ENCODE measurements at places on chromosomes 11 and 22. TPM values are rescaled to one million over a fixed set of nuclear protein-coding genes. Genes with fewer than 3 reads are reported as not detected.

The XKR3 gene
- not detected for total RNA-seq

The KIRREL3 gene
- total RNA-seq: 2.2 TPM

The SLCO2B1 gene
- 2.3 TPM for total RNA-seq

The PATE4 gene
- not detected for total RNA-seq

The OR4C45 gene
- not detected for total RNA-seq

The SLC25A45 gene
- total RNA-seq: 0.98 TPM

The LRRC74B gene
- not detected for total RNA-seq

The C22orf39 gene
- total RNA-seq: 41.6 TPM

The DRD4 gene
- total RNA-seq: not detected

The KBTBD3 gene
- total RNA-seq: 2.0 TPM

The GLYAT gene
- total RNA-seq: not detected

The DMC1 gene
- total RNA-seq: 0.98 TPM

The TIGD3 gene
- total RNA-seq: 0.25 TPM

The SCGB1D2 gene
- total RNA-seq: not detected

The OR4C13 gene
- total RNA-seq: not detected

The MMP8 gene
- not detected for total RNA-seq

The UPK3A gene
- total RNA-seq: not detected

The PIH1D2 gene
- 0.51 TPM for total RNA-seq

The PYGM gene
- 0.16 TPM for total RNA-seq

The SCGB2A2 gene
- not detected for total RNA-seq

The WNT11 gene
- total RNA-seq: 0.63 TPM

The MYOD1 gene
- not detected for total RNA-seq

The DDX25 gene
- not detected for total RNA-seq

The GDPD4 gene
- total RNA-seq: not detected

The OR2D2 gene
- total RNA-seq: not detected

The IFITM10 gene
- total RNA-seq: 2.9 TPM

The JHY gene
- total RNA-seq: 1.5 TPM

The TMEM258 gene
- 62.7 TPM for total RNA-seq

The HEPN1 gene
- not detected for total RNA-seq

The INS gene
- total RNA-seq: not detected

The NLRP6 gene
- not detected for total RNA-seq

The CALCA gene
- total RNA-seq: not detected

The OR4C15 gene
- not detected for total RNA-seq

The FADS1 gene
- 81.4 TPM for total RNA-seq
